ENCODE measurements at places on chromosomes 1 and 21.

DNA sequence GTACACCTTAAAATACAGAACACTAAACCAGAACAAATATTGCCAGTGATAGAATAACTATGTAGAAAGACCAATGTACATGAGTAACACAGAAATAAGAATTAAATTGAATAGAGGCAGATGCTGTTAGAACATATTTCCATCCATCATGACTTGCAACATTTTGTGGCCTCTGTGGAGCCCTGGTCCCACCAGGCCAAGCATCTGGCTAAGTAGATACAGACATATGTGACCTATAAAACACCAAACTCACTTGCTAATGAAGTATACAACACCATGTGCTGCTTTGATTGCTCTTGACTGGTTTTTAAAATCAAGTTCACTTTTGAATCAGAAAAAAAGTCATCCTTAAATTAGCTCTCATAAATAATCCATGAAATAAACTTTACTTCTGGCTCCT is 20.5 kb downstream of the SLC19A2 start:
- no peak for DNase-seq

DNA sequence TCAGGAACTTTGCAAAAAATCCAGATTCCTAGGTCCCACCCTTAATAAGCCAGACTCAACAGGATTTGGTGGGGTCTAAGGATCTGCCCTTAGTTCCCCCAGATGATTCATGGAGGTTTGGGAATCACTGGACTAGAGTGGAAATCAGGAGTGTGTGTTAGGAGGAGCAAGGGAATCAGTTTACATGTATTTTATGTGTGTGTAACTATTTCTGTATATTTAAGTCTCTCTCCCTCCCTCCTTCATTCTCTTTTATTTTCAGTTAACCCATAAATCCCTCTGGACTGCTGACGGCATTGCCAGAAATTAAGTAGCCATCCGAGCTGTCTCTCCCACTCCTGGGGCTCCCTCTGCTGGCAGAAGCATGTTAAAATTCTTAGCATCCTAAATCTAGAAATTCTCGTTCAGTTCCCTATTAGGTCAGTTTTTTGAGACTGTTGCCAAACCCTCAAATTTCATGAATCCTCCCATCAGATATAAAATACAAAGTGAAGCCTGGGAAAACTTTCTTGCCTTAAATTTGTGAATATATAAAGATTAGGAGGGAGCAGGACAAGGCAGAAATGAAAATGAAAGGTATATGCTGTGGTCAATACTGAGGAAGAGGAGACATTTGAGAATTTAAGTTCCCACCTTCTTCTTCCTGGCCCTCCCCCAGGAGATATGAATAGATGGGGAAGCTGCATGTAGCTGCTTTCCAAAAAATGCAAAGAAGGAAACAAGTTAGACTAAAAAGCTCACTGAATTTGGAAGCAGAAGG is 11.7 kb upstream of the HSD11B1 start:
- peak; percentile 52 for DNase-seq

DNA sequence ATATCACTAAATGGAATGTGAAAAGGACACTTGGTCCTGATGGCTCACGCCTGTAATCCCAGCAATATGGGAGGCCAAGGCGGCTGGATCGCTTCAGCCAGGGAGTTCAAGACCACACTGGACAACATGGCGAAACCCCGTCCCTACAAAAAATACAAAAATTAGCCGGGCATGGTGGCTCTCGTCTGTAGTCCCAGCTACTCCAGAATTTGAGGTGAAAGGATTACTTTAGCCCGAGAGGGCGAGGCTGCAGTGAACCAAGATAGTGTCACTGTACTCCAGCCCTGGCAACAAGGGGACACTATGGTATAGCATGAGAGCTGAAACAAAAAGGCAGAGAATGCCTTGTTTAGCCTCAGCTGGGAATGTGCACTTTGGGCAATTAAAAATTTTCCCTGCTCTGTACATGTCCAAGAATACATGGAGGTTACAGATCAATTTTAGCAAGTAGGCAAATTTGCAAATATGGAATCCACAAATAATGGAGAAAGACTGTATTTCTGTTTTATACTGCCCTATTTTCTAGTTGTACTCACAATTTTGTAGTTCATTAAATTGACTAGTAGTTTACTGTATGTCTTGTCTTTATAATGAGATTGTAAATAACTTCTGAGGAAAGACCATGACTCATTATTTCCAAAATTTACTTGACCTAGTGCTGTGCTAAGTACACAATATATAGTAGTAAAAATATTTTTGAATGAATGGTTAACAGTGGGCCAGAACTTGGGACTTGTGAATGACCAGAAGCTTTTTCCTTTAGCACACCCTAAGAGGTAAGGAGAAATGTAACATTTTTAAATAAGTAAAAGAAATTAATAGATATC is 2.0 kb upstream of the ANGEL2 start:
- DNase-seq: no peak

- no peak for DNase-seq
These were observed 428.5 kb upstream of the RGS18 start for GRCh38 chr1:191729742-191730141.

GRCh38 chr1:74478979-74479378 is 33.4 kb downstream of the LRRC53 start:
- no peak for DNase-seq

- DNase-seq: no peak
These were observed 39.0 kb downstream of the DOP1B start for GRCh38 chr21:36195613-36196012.
